Heart left ventricle (tissue), 16 donors: ENCODE measurements at places on chromosomes 6 and 20. TPM values are rescaled to one million over a fixed set of nuclear protein-coding genes. Genes with fewer than 3 reads are reported as not detected.

Gene PLCB4
- 14.7 TPM for total RNA-seq

Gene RRP36
- 24.5 TPM for total RNA-seq

Gene PRICKLE4
- 1.7 TPM for total RNA-seq

Gene STX11
- 5.9 TPM for total RNA-seq

Gene ENPP5
- total RNA-seq: 3.5 TPM

Gene SEC63
- 56.0 TPM for total RNA-seq

Gene PNISR
- 50.3 TPM for total RNA-seq

Gene KIFC1
- total RNA-seq: 1.0 TPM

Gene CGA
- total RNA-seq: not detected

Gene MEP1A
- total RNA-seq: not detected

Gene MUC22
- 0.49 TPM for total RNA-seq

Gene GPLD1
- 0.85 TPM for total RNA-seq

Gene PET117
- 15.0 TPM for total RNA-seq

Gene RSPO3
- 2.1 TPM for total RNA-seq

Gene COL11A2
- 0.65 TPM for total RNA-seq

Gene LAMA5
- total RNA-seq: 81.2 TPM

Gene ABHD16B
- not detected for total RNA-seq

Gene NDUFAF4
- total RNA-seq: 79.6 TPM

Gene FOXP4
- total RNA-seq: 14.6 TPM

Gene SDCBP2
- total RNA-seq: 2.9 TPM

Gene AGER
- total RNA-seq: 1.6 TPM

Gene TBX18
- 5.2 TPM for total RNA-seq

Gene TREML2
- total RNA-seq: 0.09 TPM

Gene IP6K3
- 55.3 TPM for total RNA-seq

Gene PPP1R18
- total RNA-seq: 77.2 TPM

Gene TINAG
- total RNA-seq: 0.38 TPM

Gene PABPC1L
- 0.58 TPM for total RNA-seq

Gene GJA10
- total RNA-seq: not detected

Gene CDSN
- total RNA-seq: 0.56 TPM

Gene AVP
- total RNA-seq: not detected

Gene HLA-DQB1
- 12.3 TPM for total RNA-seq
